ENCODE measurements at places on chromosomes 5 and 9.

GRCh38 chr9:95317119-95317892 lies at the start of gene FANCC:
Gene FANCC, minus strand, starts transcription at chr9:95317709. Its CDS starts 68,418 bp downstream, at chr9:95249291.
- DNase-seq = peak; percentile 96

GRCh38 chr5:123549256-123549904 lies 37.4 kb downstream of the CSNK1G3 start:
- DNase-seq = no peak

DNA sequence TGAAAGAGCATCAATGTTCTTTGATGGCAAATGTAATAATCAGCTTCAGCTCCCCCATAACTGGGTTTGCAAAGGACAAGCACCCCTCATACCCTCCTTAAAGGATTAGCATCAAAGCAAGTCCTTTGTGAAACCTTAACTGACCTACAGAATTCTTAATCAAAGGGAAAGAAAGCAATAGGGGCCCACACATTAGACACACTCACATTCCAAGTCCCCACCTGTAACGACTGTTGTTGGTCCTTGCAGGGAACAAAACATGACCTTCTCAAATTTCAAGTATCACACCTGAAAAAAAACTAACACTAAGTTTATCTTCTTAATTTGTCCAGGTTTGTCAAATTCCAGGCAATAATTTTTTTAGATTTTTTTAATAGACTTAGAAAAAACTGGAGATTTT lies 32.6 kb downstream of the TTC39B start:
- DNase-seq = no peak

DNA sequence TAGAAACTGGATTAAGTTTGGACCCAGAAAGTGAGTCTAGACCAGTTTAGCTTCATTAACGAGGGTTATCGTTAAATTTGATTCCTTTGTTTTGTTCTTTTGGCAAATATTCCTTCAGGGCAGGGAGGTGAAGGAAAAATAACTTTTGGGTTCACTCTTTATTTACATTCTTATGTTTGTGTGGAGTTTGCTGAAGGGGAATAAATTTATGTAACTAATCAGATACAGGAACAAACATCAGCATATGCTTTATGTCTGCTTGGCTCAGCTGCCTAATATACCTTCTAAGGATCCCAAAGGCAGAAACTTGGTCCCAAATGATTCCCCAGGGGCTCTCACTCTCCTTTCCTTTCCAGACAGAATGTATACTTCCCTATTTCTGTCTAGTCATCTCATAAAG lies 132.4 kb downstream of the MCTP1 start:
- no peak for DNase-seq

- DNase-seq = peak; percentile 33
Measured at GRCh38 chr9:99259231-99259918, 37.3 kb downstream of the SEC61B start.

DNA sequence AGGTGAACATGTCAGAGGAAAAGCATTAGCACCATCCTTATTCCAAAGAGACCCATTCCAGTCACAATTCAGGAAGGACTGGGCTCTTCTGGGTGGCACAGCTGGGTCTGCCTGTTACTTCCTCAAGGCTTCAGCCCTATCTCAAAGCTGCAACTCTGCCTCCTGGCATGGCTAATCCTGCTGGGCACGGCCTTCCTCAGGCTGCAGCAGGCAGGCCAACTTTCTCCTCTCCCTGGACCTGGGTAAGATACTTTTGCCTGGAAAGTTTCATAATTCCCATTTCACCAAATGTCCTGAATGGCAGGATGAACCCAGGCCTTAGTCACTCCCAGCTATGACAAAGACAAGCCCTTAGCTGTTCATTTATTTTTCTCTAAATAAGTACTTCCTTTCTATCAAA lies 50.1 kb downstream of the MACROH2A1 start:
- no peak for DNase-seq

DNA sequence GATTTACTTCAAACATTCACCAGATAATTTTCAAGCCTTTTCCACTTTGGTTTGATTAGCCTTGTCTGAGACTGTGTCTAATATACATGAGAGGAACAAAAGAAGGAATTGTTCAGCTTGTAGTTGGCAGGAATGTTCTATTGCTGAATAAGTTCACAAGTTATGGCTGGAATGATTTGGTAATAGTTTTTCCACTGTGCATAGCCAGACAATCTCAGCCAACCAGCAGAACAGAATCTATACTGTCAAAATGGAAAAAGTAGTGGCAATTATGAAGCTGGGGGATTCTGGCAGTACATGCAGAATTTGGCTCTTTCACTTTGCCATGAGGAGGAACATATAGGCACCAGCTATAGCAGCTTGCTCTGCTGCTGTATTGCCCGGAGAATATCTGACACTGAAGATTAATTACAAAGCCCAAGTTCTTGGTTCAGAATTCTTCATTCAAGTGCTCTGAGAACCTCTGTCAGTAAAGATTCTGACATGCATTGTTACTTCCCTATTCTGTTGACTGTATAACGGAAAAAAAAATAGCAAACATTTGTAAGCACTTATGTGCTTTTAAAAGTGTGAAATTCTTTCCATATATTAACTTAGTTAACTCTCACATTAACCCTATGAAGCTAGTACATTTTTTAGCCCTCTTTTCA lies 150.6 kb downstream of the PRR16 start:
- DNase-seq = peak; percentile 21

- peak; percentile 51 for DNase-seq
Measured at GRCh38 chr9:88776717-88777497, 214.4 kb upstream of the S1PR3 start.

- DNase-seq = no peak
Measured at GRCh38 chr5:82707741-82708140, 369.5 kb downstream of the TMEM167A start.

DNA sequence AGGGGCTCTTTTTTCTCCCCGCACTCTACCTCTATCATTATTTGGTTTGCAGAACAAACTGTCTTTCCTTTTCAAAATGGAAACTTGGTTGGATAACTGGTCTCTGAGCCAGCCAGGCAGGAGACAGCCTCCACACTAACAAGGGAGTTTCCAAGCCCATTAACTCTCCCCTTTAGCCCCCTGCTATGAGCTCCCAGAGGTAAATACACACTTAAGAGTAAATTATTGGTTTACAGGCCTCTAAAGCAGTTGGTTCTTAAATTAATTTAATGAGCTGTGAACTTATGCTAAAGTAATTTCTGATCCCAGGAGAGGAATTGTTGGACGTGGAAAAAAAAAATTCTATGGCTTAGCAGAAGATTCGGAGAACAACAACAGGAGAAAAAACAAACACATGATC lies 30.3 kb downstream of the EPB41L4A start:
- DNase-seq = no peak

- no peak for DNase-seq
Measured at GRCh38 chr9:108545436-108545835, 310.4 kb downstream of the ACTL7B start.

- DNase-seq = no peak
Measured at GRCh38 chr5:116423141-116423540, 151.5 kb downstream of the SEMA6A start.

GRCh38 chr5:150510460-150511263 lies 2.7 kb downstream of the NDST1 start:
- no peak for DNase-seq

DNA sequence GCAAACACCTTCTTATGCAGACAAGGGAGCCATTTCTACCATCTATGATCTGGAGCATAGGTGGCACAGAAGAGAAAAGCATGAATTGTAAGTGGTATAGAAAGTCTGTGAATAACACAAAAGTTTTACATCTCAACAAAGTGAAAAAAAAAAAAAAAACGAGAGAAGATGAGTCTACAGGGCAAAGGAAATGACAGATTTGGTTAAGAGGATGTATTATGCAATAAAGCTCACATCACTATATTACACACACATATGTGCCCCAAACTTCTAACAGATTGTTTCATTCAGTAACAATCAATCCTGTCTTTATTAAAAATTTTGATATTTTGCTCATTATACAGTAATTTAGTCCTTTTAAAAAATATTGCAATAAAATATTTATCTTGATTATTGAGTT lies 49.8 kb downstream of the CERT1 start:
- no peak for DNase-seq

DNA sequence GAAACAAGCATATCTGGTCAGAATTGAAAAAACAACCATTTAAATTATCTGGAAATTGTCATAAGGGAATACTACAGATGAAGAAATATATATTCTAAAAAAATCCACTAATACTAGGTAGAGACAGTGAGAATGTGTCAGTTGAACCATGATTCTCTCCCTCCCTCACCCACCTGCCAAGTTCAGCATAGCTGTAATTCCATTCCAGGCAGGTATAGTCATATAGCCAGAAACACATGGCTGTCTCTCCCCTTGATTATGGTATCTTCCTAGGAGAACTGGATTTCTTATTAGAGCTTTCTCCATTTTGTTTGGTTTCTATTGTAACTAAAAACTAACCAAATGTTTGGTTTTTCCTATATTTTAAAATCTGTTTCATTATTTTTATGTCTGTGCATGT lies 509.2 kb downstream of the CDH10 start:
- DNase-seq = no peak

DNA sequence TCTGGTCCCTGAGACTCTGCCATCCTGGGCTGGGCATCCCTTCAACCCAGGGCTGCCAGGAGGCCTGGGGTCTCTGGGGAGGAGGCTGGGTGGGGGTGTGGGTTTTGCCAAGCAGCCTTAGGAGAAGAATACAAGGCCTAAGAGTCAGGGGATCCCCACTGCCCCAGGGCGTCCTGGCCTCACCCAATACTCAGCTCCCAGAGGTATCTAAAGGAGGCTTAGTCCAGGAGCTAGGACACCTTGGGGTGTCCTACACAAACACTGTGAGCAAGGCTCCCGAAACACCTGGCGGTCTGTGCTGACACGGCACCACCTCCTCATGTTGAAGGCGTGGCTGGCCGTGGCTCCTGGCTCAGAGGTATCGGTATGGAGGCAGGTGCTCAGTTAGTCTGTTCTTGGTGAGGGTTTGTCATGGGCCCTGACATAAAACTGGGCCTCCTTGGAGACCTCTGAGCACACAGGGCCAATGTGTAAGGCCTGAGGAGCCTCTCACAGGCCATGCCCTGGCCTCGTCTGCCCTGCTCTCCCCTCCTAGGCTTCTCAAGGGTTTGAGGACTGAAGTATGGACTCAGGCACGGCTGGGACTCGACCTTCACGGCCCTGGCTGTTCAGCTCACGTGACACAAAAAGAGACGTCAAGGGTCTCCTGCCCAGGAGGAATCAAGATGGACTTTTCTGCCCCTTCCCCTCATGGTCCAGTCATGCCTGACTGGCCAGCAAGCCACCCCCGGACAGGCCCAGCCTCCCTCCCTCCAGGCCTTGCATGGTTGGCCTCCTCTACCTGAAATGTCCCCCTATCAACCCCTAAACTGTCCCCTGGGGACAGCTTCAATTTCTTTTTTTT lies 277.3 kb downstream of the FSTL4 start:
- no peak for DNase-seq

DNA sequence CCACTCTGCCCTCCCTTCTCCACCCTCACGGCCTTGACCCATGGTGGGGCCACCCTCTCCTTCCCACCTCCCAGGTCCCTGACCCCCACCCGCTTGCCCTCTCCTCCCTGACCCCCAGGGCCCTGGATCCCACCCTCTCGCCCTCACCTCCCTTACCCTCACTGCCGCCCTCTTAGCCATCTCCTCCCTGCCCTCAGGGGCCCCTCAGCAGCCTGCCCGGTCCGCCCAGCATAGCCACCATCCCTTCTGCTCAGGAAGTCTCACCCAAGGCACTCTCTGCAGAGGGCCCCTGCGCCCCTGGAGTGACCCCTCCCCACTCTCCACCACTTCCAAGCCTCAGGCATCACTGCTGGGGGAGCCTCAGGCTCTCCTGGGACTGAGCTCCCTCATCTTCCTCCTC lies 66.3 kb downstream of the MRPL36 start:
- no peak for DNase-seq

DNA sequence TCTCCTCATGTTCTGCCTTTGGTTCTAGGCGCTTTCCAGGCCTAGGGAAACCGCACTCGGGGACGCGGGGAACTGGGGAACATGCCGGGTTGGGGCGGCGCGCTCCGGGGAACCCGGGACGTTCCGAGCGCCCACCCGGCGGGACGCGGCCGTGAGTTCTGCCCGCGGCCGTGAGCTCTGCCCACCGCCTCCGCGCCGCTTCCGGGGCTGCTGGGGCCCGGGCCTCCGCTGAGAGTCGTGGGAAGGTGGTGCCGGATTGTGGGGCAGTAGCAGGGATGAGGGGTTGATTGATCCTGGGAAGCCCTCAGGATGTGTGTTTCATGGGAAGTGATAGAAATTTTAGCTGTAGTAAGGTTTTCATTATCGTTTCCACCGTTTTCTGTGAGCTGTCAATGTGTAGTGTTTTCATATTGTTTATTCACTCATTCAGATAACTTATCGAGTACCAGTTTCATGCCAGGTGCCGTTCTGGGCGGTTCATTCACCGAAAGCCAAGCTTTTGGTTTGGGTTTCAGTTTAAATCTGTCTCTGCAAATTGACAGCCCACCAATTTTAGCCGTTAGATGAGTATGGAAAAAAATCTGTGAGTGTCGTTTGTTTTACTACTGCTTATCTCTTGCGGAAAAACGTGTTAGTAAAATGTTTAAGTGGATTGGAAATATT lies 657 bp downstream of the MTRR start:
- DNase-seq = peak; percentile 53

DNA sequence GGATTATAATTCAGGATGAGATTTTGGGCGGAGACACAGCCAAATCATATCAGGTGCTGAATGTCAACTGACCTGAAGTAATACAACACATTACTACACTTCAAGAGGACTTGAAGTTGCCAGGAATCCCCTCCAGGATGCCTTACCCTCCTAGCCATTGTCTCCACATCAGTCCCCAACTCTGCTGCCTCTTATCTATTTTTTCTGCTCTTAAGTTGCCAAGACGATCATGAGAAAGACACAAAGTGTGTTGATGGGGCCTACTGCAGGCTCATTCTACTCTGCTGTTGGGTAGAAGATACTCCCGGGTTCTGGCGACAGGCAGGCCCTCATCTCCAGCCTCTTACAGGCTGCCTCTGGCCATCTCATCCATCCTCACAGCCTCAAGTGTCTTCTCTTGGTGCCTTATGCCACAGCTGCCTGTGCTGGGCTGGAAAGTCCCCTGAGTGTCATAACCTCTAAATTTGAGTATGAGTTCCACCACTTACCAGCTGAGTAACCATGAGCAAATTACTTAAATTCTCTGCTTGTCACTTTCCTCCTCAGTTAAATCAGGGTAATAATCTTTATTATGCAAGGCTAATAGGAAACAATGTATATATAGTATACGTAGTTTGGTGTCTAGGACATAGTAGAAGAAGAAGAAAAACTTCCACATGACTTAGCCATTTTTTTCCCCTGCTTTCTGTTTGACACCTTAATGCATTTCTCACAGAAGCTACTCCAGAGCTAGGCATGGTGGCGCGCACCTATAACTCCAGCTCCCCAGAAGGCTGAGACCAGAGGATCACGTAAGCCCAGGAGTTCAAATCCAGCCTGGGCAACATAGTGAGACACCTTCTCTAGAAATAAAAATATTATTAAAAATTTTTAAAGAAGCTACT lies 73.0 kb upstream of the SNX2 start:
- DNase-seq = no peak

DNA sequence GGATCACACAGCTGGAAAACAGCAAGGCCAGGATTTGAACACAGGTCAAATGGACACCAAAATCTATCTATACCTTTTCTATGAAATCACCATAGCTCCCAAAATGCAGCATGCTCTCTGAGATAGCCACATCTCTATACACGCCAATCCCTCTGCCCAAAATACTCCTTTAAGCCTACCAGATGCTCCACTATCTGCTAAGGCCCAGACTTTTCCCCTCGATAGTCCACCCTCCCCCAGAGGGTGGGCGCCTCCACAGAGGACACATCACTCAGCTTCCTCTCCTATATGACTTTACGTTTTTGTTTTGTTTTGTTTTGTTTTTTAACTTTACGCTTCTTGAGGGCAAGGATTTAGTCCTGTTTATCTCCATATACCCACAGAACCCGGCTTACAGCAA lies 46.8 kb downstream of the MTMR12 start:
- DNase-seq = no peak
